Hypothalamus (tissue), 51 donors: ENCODE measurements at places on chromosomes 7 and 10.

GRCh38 chr7:106029451-106029850, 66.4 kb downstream of the CDHR3 start:
- DNase-seq = no peak

GRCh38 chr10:43234471-43235041, 32.3 kb downstream of the RASGEF1A start:
- DNase-seq = no peak

DNA sequence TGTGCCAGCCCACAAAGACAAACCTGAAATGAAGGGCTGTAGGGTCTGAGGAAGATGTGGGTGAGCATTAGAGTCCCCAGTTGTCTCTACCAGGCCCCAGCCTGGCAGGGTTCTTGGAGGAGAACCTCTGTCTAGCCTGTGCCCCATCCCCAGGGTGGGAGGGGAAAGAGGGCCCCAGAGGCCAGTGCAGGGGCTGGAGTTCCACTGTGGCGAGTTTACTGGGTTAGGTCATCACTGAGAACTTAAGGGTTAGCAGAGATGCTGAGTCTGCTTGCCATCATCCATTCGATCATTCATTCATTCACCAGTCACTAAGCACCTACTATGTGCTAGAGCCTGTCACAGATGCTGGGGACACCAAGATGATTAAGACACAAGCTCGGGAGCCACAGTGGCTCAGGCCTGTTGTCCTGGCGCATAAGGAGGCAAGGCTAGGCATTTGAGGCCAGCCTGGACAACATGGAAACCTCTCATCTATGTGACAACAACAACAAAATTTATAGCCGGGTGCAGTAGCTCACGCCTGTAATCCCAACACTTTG, 2.6 kb downstream of the ANKRD2 start:
- DNase-seq = no peak

DNA sequence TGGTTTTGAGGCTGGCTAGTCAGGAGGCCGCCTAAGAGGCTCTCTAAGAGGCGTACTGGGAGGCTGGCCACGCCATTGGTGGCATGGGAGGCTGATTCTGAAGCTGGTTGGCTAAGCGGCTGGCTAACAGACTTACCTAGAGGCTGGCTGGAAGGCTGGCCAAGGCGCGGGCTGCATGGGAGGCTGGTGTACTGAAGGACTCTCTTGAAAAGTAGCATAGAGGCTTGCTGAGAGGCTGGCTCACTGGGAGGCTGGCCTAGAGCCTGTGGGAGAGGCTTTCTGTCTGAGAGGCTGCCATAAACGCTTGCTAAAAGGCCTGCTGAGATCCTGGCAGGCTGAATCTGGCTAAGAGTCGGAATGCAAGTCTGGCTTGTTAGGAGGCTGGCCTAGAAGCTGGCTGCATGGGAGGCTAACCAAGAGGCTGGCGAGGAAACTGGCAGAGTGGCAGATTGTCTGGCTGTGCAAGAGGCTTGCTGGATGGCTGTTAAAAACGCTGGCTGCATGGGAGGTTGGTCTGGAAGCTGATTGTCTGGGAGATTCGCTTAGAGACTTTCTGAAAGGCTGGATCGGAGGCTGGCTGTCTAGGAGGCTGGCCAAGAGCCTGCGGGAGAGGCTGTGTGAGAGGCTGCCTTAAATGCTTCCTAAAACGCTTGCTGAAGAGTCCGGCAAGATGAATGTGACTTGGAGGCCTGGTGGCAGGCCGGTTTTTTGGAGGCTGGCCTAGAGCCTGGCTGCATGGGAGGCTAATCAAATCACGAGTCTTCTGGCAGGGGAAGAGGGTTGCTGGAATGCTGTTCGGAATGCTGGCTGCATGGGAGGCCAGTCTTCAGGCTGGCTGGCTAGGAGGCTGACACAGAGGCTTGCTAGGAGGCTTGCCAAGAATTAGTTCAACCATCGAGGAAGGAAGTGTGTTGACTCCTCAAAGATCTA, 134.2 kb downstream of the OR13A1 start:
- DNase-seq = no peak
